Progenitor cell of endocrine pancreas (in vitro differentiated cells): ENCODE measurements at places on chromosomes 4 and X. TPM values are rescaled to one million over a fixed set of nuclear protein-coding genes. Genes with fewer than 3 reads are reported as not detected.

RBMXL3 gene
- not detected in 2 replicates for total RNA-seq

CFI gene
- 0.24 TPM in 1 of 2 replicates, not detected in the other for total RNA-seq

GRCh38 chr4:19372390-19372789 lies 879.3 kb upstream of the SLIT2 start:
- DNase-seq: no peak

GATA1 gene
- total RNA-seq: not detected in 2 replicates

DNA sequence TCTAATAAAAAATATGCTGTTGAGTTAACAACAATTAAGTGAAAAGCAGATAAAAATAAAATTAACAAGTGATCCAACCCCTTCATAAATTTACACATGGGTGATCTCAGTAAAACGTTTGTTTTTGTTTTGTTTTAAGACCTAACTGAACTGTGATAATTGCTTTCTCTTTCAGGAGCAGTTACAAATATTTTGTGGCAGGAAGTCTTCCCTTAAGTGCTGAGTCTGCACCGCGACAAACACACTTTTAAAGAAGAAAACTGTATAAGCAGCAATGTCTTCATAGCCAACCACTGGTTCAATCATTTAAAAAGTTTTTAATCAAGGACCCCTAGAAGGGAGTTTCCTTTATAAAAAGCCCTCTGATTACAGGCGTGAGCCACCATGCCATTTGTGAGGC lies 53.7 kb upstream of the NFKB1 start:
- DNase-seq: no peak

DNA sequence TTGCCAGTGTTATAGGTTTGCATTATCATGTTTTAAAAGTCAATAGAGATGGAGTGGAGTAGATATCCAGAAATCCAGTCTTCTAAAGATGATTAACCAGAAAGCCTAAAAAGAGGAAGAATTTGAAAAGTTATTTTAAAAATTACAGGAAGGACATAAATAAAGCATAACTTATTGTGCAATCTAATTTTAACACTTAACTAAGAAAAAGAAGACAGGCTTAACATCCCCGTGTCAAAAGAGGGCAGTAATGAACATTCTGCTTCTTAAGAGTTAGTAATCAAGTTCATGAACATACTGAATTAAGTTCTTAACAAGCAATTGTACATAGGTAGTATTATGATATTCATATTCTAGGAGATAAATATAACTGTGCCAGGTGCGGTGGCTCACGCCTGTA lies 39.3 kb downstream of the ELF2 start:
- no peak for DNase-seq

GRCh38 chr4:147833254-147833653 lies 101.4 kb downstream of the ARHGAP10 start:
- DNase-seq: no peak

DNA sequence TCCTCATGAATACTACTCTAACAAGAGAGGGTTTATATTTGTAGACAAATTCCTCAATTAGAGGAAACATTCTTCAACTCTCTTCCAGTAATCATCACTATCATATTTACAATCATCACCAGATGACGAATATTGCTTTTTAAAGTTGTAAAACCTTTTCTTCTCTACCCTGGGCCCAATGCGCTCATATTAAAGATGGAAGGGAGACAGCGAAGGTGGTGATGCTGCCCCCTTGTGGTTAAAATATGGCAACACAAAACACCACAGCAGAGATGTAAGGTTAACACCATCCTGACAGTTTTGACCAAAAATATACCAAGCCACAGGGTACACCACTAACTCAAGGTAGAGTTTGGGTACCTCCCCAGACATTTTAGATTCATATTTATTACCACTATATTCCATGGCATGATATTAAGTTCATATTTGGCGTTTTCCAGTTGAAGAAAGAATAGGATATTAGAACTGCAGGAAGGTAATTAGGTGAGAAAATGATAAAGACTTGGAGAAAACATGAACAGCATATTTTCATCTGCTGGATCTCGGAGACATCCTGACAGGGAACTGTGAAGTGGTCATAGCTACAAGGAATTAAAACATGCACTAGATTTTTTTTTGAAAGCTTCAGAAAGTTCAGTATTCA lies 72.8 kb downstream of the SLC9A7 start:
- DNase-seq: no peak

GRCh38 chrX:39811376-39811775 lies 286.4 kb downstream of the BCOR start:
- no peak for DNase-seq
